ENCODE measurements at places on chromosomes 4 and X. TPM values are rescaled to one million over a fixed set of nuclear protein-coding genes. Genes with fewer than 3 reads are reported as not detected.

The MAOA gene
- total RNA-seq, result 21.4 TPM

The HERC5 gene
- 1.6 TPM for total RNA-seq

The TREX2 gene
- 3.5 TPM for total RNA-seq

The HEPH gene
- 124 TPM for total RNA-seq

The UNC5C gene
- total RNA-seq, result 3.3 TPM

The CXCL9 gene
- total RNA-seq, result not detected

The SH2D1A gene
- not detected for total RNA-seq

The GPRASP1 gene
- 2.3 TPM for total RNA-seq

The MAPK10 gene
- 26.1 TPM for total RNA-seq

The RPS6KA6 gene
- 1.3 TPM for total RNA-seq

The ATP1B4 gene
- not detected for total RNA-seq

The PLS3 gene
- 974 TPM for total RNA-seq

The ATP6AP1 gene
- 55.6 TPM for total RNA-seq

The ZCCHC18 gene
- total RNA-seq, result 0.26 TPM

The RIPPLY1 gene
- total RNA-seq, result not detected

The LRIT3 gene
- total RNA-seq, result not detected

Measured in aortic smooth muscle cell (primary cell).